Activated CD8-positive, alpha-beta memory T cell treated with anti-CD3 and anti-CD28 coated beads, Interleukin-2, amount 10 ng/mL, durations not matched to agents 7 days and 5 days (primary cell): ENCODE measurements at places on chromosomes 7 and 10. TPM values are rescaled to one million over a fixed set of nuclear protein-coding genes. Genes with fewer than 3 reads are reported as not detected.

DNA sequence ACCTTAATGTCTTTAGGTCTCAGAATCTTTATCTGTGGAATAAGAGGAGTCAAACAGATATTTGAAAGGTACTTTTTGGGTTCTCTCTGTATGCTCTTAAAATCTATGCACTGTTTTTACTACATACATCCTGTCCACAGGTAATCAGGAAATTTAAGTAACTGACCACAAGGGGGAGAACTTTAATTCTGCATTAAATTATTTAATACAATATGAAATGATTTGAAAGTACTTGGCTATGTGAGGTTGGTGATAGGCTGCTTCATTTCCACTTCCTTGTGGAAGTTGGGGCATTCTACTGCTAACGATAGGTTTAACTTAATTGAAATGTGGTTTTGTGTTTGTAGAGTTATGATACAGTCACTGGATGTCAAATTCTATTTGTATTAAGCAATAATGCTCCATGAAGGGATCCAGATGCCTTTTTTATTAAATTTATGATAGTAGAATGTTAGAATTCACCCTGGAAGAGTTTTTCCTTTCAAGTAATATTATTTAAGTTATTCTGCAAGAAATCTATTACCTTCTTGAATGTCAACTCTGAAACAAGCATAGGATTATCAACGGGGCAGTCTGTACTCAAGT is 6.0 kb downstream of the TEX47 start:
- H3K36me3 ChIP-seq = no peaks in the 10 kb centered on the region
- no peaks in the 10 kb centered on the region for H3K4me1 ChIP-seq
- H3K4me3 ChIP-seq = no peak overlapping the region
- no peaks in the 10 kb centered on the region for H3K27me3 ChIP-seq
- H3K27ac ChIP-seq = no peak overlapping the region

- no peak for DNase-seq
- no peak overlapping the region for H3K27ac ChIP-seq
- H3K4me1 ChIP-seq = no peaks in the 10 kb centered on the region
- peaks cover 6% of the 10 kb centered on the region for H3K27me3 ChIP-seq
Observed at GRCh38 chr7:18224138-18224537, 196.5 kb upstream of the PRPS1L1 start.

GRCh38 chr7:14886533-14886932 is 16.0 kb downstream of the DGKB start:
- no peaks in the 10 kb centered on the region for H3K36me3 ChIP-seq
- H3K27me3 ChIP-seq = no peaks in the 10 kb centered on the region
- no peak overlapping the region for H3K27ac ChIP-seq

- no peak for DNase-seq
- H3K36me3 ChIP-seq = no peaks in the 10 kb centered on the region
- peaks cover 66% of the 10 kb centered on the region for H3K4me1 ChIP-seq
- H3K27me3 ChIP-seq = peaks cover 19% of the 10 kb centered on the region
- no peak overlapping the region for H3K27ac ChIP-seq
Observed at GRCh38 chr7:29276199-29276598, 81.6 kb downstream of the CHN2 start.

DNA sequence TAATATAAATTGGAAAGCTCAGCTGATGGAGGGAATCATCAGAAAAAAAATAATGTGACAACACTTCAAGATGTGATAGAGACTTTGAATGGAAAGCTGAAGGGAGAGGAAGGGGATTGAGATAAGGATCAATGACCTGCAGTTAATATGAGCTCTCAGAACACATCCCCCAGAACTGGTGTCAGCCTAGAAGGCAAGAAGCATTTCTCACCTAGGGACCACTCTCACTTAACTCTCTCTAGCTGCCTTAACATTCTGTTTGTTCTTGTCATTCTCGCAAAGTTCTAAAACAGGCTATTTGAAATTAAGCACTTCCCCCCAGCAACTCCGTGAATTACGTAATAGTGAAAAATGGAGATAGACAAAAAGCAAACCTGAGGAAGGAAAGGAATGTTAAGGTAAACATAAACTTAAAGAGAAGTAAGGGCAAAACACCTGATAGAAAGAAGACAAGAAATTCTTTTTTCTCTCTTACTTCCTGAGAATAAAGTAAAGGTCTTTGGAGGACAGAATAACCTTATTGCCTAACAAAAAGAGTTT is 1.2 kb upstream of the MPP7 start:
- no peak for DNase-seq
- H3K4me1 ChIP-seq = peaks cover 26% of the 10 kb centered on the region
- H3K27me3 ChIP-seq = peaks cover 34% of the 10 kb centered on the region

DNA sequence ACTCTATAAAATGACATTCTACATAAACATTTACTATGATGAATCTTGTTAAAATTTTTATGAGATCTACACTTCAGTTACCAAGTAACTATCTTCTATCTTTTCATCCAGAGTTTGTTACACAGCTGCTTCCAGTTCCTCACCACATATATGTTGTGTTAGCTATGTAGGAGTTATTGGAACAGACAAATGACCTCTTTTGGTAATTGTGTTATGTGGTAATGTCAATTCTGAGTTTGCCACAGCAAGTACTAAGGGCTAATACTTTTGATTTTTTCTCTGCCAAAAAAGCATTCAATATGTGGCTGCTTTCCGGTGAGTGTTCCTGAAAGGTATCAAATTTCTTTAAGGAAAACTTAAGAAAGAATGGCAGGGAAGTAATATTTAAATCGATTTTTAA is 573.9 kb upstream of the PCDH15 start:
- no peaks in the 10 kb centered on the region for H3K4me1 ChIP-seq
- H3K4me3 ChIP-seq = no peak overlapping the region
- H3K27me3 ChIP-seq = no peaks in the 10 kb centered on the region
- H3K36me3 ChIP-seq = no peaks in the 10 kb centered on the region
- no peak for DNase-seq

- peaks cover 38% of the 10 kb centered on the region for H3K4me1 ChIP-seq
- no peak overlapping the region for H3K27ac ChIP-seq
- H3K36me3 ChIP-seq = peaks cover 49% of the 10 kb centered on the region
- no peak for DNase-seq
- H3K4me3 ChIP-seq = no peak overlapping the region
Observed at GRCh38 chr10:80509108-80509402, 28.6 kb upstream of the SH2D4B start.

DNAH11 gene
- 0.15 TPM for total RNA-seq

SPDYE5 gene
- total RNA-seq = not detected

RAB19 gene
- 7.3 TPM for total RNA-seq

SLIT1 gene
- 0.59 TPM for total RNA-seq
